ENCODE measurements at places on chromosomes 11 and 22.

DNA sequence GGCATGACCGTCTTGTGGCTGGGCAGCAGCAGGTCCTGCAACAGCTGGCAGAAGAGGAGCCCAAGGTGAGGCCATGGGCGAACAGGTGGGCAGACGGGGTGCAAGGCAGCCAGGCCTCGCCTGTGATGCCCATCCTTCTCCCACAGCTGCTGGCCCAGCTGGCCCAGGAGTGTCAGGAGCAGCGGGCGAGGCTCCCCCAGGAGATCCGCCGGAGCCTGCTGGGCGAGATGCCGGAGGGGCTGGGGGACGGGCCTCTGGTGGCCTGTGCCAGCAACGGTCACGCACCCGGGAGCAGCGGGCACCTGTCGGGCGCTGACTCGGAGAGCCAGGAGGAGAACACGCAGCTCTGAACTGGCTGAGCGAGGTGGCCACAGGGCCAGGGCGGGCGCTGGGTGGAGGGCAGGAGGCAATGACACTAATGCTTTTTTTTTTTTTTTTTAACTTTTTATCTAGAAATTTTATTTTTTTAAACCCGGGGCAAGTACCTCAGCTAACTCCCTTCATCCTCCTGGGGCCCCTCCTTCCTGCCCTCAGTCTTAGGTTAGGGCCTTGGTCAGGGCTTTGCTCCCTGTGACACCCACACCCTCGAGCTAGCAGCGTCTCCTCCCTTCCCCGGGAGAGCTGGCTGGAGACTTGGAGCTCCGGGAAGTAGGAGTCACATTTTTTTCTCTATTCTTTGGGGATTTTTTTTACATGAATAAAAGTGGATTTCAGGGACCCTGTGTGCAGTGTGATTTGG, 16.0 kb downstream of the PLCB3 start:
- DNase-seq: peak; percentile 85

GRCh38 chr22:20156611-20157429, 6.0 kb upstream of the CCDC188 start:
- peak; percentile 70 for DNase-seq

DNA sequence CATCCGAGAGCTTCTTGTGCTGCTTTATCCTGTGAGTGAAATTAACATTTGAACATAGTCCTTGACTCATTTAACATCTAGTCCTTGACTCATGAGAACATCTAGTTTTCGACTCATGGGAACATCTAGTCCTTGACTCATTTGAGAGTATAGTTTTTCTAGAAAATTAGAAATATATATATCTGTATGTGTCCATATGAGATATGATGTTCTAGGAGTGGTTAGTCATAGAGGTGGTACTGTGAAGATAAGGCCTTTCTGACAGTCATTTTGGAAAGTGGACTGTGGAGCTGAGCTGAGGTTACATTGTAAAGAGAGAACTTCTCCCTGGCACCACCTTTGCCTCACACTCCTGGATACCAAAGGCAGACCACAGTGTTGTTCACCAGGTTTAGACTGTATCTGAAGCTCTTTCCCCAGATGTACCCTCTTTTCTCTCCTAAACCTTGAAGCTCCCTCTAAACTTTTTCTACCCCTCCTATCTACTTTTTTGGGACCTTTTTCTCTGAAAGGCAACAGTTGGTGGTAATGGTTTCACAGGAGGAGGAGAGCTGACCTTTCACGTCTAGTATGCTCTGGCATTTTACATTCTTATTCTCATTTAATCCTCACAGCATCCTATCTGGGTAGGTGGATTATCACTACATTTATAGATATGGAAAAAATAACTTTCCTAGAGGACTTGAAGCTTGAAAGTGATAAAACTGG, 67.2 kb downstream of the PPP2R1B start:
- no peak for DNase-seq

DNA sequence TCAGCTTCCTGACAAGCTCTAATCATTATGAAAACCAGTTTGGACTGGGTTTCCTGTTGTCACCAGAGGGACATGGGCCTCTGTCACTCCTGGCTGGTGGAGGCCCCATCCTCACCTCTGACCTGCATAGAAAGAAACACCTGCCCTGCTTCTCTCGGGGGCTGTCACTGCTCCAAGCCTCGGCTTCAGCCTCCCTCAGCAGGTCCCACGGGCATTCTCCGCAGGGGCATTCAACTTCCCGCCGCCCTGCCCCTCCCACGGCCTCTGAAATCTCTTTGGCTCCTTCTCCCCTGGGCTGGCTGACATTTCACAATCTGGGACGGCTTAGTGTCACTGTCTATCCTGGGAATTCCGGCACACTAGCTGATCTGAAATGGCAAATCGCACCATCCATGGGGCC, 257.9 kb downstream of the CTTN start:
- DNase-seq: no peak

DNA sequence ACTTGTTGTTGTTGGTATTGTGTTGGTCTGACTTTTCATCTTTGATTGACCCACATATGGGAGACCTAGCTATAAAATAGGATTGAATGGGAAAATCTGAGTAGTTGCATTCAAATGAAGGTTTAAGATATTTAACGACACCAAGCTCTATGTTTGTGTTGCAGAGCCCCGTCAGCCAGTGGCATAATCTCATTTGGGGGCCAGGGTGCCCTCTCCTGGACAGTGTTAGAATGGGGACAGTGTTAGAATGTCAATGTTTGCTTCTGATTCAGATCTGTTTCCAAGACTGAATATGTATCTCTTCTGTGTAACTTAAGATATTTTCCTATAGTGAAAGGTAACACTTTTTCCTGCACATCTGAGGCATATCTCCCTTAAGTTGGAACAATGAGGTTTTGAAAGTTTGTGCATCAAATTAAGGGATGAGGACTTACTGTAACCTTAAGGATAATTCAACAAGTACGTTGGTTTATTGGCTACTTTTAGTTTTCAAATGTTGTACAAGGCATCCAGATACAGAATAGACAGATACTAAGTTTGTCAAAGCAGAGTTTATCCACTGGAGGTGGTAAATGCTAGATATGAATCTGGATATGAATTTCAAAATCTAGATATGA, 5.3 kb upstream of the OR52M1 start:
- peak; percentile 21 for DNase-seq

DNA sequence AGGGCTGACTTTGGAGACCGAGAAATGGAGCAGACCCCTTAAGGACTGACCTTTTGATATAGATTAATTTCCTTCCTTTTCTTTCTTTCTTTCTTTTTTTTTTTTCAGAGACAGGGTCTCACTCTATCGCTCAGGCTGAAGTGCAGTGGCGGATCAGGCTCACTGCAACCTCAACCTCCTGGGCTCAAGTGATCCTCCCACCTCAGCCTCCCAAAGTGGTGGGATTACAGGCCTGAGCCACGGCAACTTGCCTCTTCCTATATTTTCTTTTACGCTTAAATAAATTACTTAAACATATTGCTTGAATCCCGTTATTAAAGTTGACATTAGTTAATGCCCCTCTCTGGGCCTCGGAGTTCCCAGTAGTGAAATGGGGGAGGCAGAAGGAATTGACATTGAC, 350 bp upstream of the KCTD14 start:
- DNase-seq: no peak

- no peak for DNase-seq
These were observed 4.7 kb downstream of the OLFML1 start for GRCh38 chr11:7490054-7490453.

- no peak for DNase-seq
These were observed 381.9 kb downstream of the CADM1 start for GRCh38 chr11:115122274-115122673.

DNA sequence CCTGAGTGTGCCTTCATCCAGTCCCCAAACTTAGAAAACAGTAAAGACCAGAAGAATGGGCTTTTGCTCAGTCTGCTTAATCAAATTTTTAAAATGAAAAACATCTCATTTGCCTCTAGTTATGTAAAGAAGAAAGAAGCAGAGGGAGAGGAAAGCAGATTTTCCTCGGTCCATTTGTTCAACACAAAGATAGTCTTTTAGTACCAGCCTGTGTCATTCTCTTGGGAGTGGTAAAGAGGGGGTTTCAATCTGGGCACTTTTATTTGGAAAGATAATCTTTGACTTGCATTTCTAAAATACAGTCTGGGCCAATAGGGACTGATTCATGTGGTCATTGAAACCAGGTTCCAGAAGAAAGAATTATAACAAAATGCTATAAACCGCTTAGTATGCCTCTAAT, 29.5 kb downstream of the KREMEN1 start:
- no peak for DNase-seq

DNA sequence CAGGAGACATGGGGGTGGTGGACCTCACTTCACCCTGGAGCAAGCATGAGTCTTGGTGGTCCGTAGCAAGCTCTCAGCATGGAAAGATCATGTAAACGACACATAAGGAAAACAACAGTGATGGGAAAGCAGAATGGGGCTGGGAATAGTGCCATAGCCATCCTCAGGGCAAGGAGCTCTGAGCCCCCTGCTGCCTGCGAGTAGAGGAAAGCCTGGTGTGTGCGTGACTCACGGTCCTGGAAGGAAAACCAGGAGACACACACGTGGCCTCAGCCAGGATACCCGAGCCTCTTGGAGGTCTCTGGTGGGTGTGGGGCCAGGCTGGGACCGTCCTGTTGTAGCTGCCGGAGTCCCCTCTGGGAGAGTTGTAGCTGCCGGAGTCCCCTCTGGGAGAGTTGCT, 12.4 kb downstream of the SHANK3 start:
- no peak for DNase-seq

DNA sequence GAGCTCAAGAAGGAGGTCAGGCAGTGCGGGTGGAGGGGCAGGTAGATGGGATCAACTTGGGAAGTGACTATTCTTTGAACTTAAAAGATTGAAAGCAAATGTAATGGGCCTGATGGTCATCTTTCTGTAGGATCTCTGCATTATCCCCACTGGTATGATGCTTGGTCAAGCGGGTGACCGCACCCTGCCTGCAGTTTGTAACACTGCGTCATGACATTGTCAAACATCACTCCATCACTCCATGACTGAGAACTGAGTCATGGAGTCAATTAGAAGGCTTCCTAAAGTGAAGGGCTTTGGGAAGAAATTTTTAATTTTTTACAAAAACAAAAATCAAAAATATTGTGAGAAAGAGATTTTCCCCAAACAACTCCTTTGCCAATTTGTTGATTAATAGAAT, 62.4 kb upstream of the BMAL1 start:
- DNase-seq: no peak

DNA sequence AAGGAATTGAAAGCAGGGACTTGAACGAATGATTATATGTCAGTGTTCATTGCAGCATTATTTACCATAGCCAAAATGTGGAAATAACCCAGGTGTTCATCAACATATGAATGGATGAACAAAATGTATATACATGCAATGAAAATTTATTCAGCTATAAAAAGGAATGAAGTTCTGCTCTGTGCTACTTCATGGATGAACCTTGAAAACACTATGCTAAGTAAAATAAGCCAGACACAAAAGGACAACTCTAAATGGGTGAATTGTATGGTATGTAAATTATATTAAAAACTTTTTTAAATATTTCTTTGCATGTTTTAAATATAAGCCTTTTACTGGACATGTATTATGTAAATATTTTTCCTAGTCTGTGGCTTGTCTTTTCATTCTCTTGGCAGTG, 107.0 kb downstream of the ME3 start:
- DNase-seq: no peak

GRCh38 chr11:9320047-9320446, 5.7 kb upstream of the TMEM41B start:
- no peak for DNase-seq

GRCh38 chr22:38238519-38239071, 34.2 kb downstream of the TMEM184B start:
- no peak for DNase-seq

DNA sequence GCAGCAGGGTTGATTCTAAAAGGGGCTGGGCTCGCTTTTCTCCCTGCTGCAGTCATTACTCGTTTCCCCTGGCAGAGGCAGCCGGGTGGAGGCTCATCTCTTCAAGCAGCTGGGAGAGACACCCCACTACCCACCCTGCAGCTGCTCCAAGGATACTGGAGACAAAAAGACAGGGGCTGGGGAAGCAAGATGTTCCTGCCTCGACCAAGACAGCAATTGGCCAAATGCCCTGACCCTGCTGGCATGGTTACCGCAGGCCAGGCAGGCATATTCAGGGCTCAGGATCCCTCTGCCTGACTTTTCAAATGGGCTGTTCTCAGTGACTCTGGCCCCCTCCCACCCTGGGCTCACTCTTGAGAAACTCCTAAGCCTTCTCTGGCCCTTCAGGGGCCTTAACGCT, 6.8 kb upstream of the RGL4 start:
- no peak for DNase-seq

- no peak for DNase-seq
These were observed 7.0 kb downstream of the MTFP1 start for GRCh38 chr22:30432520-30432919.

- no peak for DNase-seq
These were observed 230.4 kb upstream of the MTNR1B start for GRCh38 chr11:92739041-92739440.

GRCh38 chr11:16395601-16396000, 39.3 kb upstream of the SOX6 start:
- DNase-seq: no peak

- DNase-seq: no peak
These were observed 1136.5 kb downstream of the TBC1D22A start for GRCh38 chr22:47898946-47899345.

DNA sequence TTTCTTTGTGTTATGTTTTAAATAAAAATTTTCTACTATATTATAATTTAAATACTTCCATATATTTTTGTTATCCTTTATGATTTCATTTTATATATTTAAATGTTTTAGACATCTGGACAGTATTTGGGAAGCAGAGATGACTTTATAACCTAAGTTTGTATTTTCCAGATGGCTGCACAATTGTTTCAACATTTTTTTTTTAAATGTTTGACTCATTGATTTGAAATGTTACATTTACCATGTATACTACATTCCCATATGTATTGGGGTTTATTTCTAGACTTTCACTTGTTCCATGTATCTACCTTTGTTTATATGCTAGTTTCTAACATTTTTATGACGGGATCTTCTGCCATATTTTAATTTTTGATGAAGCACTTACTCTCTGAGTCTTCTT, 766.5 kb downstream of the METTL15 start:
- DNase-seq: no peak

DNA sequence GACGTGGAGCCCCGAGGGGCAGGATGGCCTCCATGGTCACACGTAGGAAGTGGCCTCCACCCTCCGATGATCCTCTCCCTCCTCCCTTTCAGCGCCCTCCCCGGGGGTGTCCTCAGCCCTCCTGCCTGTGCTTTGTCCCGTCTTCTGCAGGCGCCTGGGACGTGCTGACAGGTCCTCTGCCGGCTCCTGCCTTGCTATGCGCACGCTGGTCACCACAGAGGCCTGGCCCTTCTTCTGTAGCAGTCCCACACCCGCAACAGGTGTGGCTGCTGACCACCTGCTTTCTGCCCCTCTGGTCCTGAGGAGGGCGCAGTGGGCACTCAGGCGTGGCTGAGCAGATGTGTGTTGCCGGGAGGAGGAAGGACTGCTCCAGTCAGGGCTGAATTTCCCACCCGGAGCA, 27.7 kb upstream of the PPP6R3 start:
- no peak for DNase-seq

- DNase-seq: peak; percentile 40
These were observed 18.1 kb upstream of the EFCAB6 start for GRCh38 chr22:43829904-43830851.

DNA sequence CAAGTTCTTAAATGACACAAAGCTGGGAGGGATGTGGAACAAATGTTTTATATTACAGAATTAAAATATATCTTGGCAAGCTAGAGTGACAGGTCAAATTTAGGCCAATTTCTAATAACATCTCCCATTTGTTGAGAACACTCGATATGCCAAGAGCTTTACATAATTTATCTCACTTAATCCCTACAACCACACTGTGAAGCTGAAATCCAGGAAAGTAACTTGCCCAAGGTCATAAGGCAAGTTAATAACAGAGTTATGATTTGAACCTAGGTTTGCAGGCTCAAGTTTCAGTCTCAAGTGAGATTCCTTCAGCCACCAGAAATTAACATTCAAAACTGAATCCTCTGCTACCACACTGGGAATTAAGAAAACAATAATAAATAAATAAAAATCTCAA, 38.3 kb downstream of the RAB30 start:
- no peak for DNase-seq
